ENCODE measurements at places on chromosomes 4 and X.

GRCh38 chr4:182968917-182969650 lies 51.9 kb upstream of the DCTD start:
- DNase-seq, result no peak

DNA sequence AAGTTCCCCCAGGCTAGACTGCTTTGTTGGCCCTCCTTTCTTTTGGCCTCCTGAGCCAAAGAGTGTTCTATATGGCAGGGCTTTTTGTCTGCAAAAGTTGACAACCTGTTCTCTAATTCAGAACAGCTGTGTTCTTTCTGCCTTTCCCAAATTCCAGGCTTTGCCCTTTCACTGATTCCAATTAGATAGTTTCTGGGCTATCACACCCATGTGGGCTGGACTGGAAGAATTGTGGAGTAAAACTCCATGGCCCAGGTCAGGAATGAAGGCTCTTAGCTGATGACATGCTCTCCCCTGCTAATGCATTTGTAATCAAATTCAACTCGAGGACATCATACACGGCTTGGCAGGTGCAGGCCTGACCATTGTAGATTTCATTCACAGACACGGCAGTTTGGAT lies 19.4 kb downstream of the BMP3 start:
- no peak for DNase-seq

GRCh38 chr4:39146211-39146610 lies 36.1 kb upstream of the WDR19 start:
- DNase-seq, result no peak

GRCh38 chr4:172009446-172010230 lies 196.4 kb downstream of the GALNTL6 start:
- DNase-seq, result no peak

DNA sequence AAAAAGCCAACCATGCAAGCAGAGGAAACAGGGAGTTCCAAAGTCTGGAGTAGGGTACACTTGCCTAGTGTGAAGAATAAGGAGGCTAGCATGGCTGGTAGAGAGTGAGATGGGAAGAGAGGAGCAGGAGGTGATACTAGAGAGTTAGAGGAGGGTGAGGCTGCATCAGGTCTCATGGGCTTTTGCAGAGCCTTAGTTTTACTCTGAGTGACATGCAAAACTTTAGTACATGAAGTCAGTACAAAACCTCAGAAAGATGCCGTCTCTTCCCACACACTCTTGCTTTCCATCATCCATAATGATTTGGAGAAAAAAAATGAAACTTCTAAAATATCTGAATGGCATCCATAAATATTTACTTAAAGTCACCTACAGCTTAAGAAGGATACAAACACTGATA lies 5.0 kb downstream of the OPRPN start:
- DNase-seq, result no peak

DNA sequence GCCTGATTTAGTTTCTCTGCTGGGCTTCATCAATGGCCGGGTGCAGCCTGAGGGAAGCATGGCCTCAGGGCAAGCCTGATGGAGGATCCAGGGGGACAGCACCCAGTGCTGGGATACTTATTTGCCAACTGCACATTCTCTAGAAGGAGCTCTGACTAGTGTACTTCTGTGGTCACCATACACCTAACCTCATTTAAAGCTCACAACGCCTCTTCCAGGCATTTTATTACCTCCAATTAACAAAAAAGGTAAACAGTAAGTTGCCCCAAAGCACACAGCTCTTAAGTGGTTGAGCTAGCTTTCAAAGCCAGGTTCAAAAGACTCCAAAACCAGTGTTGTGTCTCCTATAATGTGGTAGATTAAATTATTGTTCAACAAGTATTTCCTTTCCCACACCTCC lies 26.8 kb upstream of the ATXN3L start:
- no peak for DNase-seq

DNA sequence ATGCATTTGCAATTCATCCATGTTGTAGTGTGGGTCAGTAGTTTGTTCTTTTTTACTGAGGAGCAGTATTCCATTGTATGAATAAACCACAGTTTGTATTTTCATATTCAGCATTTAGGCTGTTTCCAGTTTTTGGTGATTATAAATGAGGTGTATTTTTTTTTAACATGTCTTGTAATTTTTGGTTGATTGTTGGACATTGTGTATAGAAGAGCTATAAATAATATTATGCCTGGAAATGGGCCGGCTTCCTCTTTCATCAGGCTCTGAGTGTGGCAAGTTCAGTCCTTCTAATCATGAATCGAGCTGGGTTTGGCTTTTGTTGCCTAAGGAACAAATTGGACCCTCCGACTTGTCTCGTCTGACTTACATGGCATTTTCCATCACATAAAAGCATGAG lies 115.7 kb downstream of the PSAPL1 start:
- DNase-seq, result no peak

GRCh38 chrX:153883163-153883843 lies 2.7 kb downstream of the L1CAM start:
- no peak for DNase-seq
